ENCODE measurements at places on chromosomes 7 and 10.

GRCh38 chr7:318476-318875 lies 28.5 kb downstream of the FOXL3 start:
- DNase-seq = no peak

- DNase-seq = no peak
Observed at GRCh38 chr7:145916776-145917175, 199.8 kb upstream of the CNTNAP2 start.

GRCh38 chr7:106584914-106585759 lies 75.8 kb downstream of the CCDC71L start:
- no peak for DNase-seq

- peak; percentile 62 for DNase-seq
Observed at GRCh38 chr10:63977329-63977923, 456.2 kb downstream of the REEP3 start.

- no peak for DNase-seq
Observed at GRCh38 chr10:126270111-126270510, 118.2 kb downstream of the ADAM12 start.

GRCh38 chr7:107779647-107780099 lies 23.4 kb downstream of the SLC26A3 start:
- no peak for DNase-seq

GRCh38 chr7:45036796-45037195 lies 36.8 kb downstream of the CCM2 start:
- no peak for DNase-seq

DNA sequence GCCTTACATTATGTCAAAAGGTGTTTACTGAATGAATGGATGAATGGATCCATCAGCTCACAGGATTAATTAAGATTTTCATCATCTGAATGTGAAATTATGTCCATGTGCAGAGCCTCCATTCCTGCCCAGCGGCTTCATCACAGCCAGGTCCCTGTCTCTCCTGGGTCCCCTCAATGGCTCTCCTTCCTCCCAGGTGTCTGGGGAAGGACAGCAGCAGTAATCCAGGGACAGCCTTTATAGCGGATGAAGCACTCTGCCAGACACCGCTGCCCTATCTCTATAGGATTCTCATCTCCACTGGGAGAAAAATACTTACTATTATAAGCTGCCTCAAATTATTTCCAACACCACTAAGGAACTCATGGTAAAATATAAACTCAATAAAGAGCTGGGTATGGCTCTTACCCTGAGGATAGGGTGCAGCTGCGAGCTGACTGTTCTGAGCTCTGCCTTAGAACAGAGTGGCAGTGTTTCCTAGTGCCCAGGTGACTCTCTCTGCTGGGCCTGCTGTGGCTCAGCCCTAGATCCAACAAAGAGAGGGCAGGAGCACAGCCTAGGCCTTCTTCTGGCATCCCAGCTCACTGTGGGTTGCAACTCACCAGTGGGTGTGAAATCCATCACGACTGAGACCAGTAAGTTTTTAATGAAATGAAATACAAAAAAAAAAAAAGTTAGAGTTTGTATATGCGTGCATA lies 38.3 kb downstream of the GPRIN2 start:
- DNase-seq = no peak

DNA sequence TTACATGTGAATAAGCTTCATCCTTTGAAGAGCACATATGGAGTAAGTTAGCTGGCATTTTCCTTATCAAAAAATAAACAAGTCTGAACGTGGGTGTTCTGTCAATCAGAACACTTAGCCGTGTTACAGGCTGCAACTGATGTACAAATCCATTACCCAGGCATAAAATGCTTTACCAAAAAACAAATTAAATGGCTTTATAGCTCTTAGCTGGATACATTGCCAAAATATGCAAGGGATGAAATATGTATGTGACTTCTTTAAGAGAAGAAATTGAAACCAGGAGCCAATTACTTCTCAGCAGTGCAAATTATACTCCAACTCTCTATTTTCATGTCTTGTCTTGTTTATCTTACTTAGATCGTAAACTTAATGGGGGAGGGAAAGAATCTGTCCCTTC lies 214.8 kb downstream of the DGKB start:
- DNase-seq = no peak

- no peak for DNase-seq
Observed at GRCh38 chr7:141287936-141288335, 214.1 kb downstream of the TMEM178B start.

DNA sequence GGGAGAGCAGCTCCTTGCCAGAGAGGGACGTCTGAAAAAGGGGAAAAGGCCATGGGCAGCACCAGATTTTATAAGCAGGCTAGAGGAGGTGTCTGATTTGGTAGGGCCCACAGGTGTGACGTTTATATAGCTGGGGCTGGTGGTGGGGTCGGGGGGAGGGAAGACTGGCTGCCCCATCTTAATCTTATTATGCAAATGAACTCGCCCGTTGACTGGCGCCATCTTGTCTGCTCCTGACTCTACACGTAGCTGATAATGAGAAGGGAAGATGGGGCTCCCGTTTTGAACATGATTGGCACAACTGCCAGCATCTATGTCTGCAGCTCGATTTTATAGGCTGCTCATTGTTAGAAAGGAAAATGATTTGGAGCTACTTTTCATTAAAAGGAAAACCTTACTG lies 28.6 kb upstream of the CADPS2 start:
- DNase-seq = no peak

- no peak for DNase-seq
Observed at GRCh38 chr7:83365746-83366145, 203.1 kb upstream of the PCLO start.

GRCh38 chr7:158957921-158958491 lies 101.6 kb downstream of the DYNC2I1 start:
- no peak for DNase-seq

DNA sequence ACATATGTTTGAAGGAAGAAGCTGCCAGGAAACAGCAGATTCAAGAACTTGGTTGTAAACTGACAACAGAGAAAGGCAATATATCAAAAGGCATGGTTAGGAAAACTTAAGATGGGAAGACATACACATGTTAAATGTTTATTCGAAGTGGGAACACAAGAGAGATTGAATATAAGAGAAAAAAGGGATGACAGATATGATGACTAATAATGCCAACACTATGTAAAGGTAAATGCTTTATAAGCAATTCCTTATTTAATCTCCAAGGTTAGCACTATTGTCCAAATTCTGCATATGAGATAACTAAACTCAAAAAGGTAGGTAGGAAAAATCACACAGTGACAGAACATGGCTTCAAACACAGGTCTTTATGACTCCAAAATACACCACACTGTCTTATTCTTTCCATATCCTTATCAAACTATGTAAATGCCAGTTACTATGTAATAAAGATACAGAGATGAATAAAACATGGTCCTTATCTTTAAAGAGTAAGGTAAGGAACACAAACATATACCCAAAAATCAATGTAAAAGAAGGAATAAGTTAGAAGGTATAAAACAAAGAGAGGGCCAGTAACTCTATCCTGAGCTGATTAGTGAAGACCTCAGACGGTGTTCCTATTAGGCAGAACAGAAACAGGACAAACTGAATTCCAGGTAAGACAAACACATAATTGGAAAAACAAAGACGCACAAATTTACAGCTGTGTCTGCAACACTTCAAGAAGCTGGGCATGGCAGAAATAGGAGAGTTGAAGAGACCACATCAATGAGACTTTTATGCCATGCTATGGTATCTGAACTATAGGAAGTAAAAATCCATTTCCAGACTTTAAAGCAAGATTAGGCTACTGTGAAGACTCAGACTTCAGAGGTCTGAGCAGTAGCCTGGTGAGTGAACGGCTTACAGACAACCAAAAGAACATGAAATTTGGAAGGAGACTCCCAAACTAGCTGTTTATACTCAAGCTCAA lies 56.1 kb downstream of the ABI1 start:
- DNase-seq = no peak

DNA sequence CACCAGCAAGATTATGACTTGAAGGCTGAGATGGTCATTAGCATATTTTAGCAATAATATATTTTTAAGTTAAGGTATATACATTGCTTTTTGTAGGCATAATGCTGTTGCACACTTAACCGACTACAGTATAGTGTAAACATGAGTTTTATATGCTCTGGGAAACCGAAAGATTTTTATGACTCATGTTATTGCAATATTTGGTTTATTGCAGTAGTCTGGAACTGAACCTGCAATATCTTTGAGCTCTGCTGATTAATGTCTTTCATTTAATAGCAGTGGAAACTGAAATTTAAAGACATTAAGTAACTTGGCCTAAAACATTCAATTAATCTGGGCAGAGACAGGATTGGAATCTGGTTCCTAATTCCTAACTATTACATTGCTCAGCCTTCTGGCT lies 266.7 kb upstream of the PLXDC2 start:
- DNase-seq = no peak

DNA sequence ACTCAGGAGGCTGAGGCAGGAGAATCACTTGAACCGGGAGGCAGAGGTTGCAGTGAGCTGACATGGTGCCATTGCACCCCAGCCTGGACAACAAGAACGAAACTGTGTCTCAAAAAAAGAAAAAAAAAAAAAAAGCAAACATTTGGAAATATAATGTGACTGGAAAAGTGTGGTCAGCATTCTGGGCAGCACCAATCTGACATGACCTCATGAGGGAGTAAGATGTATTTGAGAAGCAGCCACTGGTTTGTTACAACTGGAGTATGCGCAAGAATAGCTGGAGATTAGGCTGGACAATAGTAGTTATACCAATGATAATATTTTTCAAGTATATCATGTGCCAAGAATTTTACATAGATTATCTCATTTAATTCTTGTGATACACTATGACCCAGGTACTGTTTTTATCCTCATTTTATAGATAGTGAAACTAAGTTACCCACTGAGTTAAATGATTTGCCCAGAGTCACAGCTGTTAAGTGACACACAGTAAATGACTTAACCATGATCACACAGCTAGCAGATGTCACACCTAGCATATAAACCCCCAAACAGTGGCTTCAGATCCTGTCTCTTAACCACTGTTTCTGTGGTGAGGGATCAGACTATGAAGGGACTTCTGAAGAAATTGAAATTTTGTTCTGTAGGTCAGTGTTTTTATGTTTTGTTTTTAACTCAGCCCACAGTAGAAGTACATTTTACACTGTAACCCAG lies 11.1 kb downstream of the MCU start:
- peak; percentile 15 for DNase-seq

GRCh38 chr10:97911217-97911616 lies 61.6 kb downstream of the GOLGA7B start:
- DNase-seq = no peak

GRCh38 chr7:149836434-149836833 lies 1.7 kb upstream of the ZNF862 start:
- no peak for DNase-seq

DNA sequence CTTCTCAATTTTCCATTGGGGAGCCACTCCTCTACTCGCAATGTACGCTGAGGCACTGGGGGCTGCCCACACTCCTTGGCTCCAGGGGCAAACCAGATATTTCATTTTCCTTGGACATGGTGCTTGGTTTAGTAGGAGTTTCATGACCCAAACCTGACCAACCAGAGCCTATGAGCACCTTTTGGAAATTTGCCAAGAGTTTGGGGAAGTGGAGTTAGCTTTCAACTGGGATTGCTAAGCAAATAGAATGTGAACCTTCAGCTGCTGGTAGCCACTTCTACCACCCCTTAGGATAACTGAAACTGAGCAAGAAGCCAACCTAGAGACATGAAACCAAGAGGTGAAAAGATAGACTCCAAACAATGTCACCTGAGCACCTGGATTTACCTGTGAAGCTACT lies 74.9 kb upstream of the COL13A1 start:
- DNase-seq = no peak

- no peak for DNase-seq
Observed at GRCh38 chr7:17771901-17772408, 168.3 kb downstream of the SNX13 start.
